ENCODE measurements at places on chromosomes 13 and 19.

GRCh38 chr19:53041366-53041765 is 3.2 kb upstream of the ERVV-2 start:
- DNase-seq = no peak

DNA sequence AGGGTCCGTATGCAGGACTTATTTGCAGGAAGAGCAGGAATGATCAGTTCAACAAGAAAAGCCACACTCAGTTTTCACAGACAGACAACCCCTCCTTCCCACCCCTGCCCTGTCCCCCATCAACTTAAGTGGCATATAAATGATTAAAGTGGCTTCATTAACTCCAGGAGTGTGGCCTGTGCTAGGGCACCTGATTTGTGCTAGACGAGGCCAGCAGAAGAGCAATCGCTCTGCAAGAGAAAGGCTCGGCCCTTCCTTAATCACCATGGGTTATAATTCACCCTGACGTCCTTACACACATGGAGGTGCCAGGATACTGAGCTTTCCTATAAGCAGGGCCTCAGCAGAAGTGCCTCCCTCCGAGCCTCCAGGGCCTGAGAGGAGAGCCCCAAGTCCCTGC is 14.6 kb downstream of the C19orf12 start:
- DNase-seq = no peak

- no peak for DNase-seq
These were observed 72.7 kb downstream of the DOCK9 start for GRCh38 chr13:98905199-98905598.

DNA sequence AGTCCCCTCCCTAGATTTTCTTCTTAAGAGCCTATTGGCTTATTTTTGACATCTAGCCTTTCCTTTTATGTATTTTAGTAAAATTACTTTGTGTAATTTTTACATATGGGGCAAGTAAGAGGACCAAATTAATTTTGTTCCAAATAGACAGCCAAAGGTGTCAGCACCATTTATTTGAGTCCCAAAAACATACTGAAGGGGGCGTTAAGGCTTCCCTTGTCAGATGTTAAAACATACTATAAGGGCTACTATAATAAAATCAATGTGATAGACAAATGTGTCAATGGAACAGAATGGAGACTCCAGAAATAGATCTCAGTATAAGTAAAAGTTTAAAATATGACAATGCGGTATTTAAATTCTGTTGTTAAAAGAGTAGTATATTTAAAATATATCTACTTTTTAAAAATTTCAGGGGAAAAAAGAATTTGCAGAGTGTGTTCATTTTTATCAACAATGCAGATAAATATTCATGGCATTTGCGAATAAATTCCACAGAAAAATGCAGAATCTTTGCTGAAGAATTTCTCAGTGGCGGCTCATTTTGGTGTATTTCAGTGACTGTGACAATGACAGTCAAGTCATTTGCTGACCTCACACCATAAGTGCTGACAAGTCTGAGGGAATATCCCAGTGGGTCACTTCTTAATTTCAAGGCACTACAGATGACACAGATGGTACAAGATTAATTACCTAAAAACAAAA is 133.7 kb downstream of the MTUS2 start:
- DNase-seq = no peak

GRCh38 chr19:5934069-5934401 is 20.0 kb downstream of the CAPS start:
- DNase-seq = no peak

GRCh38 chr19:12198136-12198535 is 35.2 kb downstream of the ZNF136 start:
- DNase-seq = no peak

DNA sequence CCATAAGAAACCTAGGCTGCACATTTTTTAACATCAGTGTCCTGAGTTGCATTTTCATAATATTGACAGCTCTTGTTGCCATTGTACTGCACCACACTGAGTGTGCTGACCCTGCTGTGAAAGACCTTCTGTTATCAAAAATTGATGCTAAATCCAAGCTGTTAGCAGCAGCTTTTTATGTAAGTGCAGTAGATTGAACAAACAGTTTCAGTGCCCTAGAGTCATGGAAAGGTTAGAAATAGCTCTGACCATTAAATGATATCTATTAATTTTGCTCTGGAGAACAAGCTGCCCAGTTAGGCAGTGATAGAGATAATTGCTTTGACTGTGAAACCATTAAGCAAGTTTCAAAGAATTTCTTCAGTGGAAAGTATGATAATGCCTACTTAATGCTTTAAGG is 1289.2 kb upstream of the PCDH20 start:
- no peak for DNase-seq

All from effector CD4-positive, alpha-beta T cell (primary cell).